ENCODE measurements at places on chromosomes 12 and 14.

GRCh38 chr12:103348935-103349334 lies 146.8 kb downstream of the C12orf42 start:
- DNase-seq: no peak

DNA sequence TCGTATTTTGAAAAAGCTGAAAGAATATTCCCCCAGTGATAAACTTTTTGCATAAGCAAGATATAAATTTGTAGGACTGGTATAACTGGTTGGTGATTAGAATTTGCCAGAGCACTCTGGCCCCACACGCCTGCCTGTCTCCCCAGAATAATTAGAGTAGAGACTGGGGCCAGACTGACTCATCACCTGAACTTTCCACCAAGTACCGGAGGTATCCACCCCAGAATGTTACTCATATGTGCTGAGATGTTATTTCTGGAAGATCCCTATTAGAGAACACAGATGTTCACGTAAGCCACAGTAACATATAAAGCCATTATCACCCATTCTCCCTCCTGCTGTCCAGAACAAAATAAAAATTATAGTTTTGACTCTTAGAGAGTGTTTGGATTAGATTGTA lies 49.5 kb upstream of the PIWIL1 start:
- no peak for DNase-seq

- DNase-seq: no peak
Observed at GRCh38 chr12:48060474-48060873, 45.4 kb downstream of the SENP1 start.

DNA sequence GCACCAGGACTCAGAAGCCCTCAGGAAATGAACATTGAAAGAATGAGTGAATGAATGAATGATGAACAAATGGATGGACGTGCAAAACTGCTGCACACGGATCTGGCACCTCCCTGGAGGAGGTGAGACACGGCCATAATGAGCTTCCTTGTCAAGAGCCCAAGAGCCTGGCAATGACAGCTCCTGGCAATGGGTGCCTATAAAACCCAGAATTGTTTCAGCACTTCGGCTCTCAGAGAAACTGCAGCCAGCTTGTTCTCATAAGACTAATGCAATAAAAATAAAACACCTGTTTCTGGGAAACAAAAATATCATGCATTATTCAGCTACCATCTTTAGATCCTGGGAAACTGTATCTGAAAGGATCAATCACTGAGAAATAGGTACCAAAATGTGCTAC lies 200.5 kb upstream of the SFSWAP start:
- no peak for DNase-seq

- DNase-seq: no peak
Observed at GRCh38 chr14:99346470-99347080, 74.6 kb upstream of the BCL11B start.

Measured in renal pelvis (tissue), 12 donors.